Epithelial cell of umbilical artery (primary cell): ENCODE measurements at places on chromosomes 4 and X. TPM values are rescaled to one million over a fixed set of nuclear protein-coding genes. Genes with fewer than 3 reads are reported as not detected.

TMEM156 gene
- total RNA-seq, result 0.61 and 1.9 TPM in 2 replicates

RENBP gene
- 1.9 and 7.9 TPM in 2 replicates for total RNA-seq

GLRA2 gene
- not detected in 2 replicates for total RNA-seq

TMSB15A gene
- total RNA-seq, result 4.1 and 15.9 TPM in 2 replicates

NDP gene
- total RNA-seq, result 0.15 and 1.3 TPM in 2 replicates

MBNL3 gene
- 1.9 and 2.3 TPM in 2 replicates for total RNA-seq

PLP1 gene
- not detected in 2 replicates for total RNA-seq

CRMP1 gene
- not detected in 2 replicates for total RNA-seq

CYSLTR1 gene
- total RNA-seq, result not detected in 2 replicates

TCP11X1 gene
- total RNA-seq, result not detected in 2 replicates

SLC9B1 gene
- 0.46 and 0.65 TPM in 2 replicates for total RNA-seq

TRIM75 gene
- total RNA-seq, result not detected in 2 replicates

STPG2 gene
- not detected in 2 replicates for total RNA-seq

MTMR8 gene
- 0.15 and 0.65 TPM in 2 replicates for total RNA-seq

ZDHHC15 gene
- not detected in 2 replicates for total RNA-seq

ATP6AP2 gene
- total RNA-seq, result 90.6 and 95.6 TPM in 2 replicates

STOX2 gene
- under 0.01 TPM in 2 replicates for total RNA-seq
